ENCODE measurements at places on chromosomes 2 and 18. TPM values are rescaled to one million over a fixed set of nuclear protein-coding genes. Genes with fewer than 3 reads are reported as not detected.

- no peak overlapping the region for H3K4me3 ChIP-seq
- H3K27me3 ChIP-seq, result no peaks in the 10 kb centered on the region
- no peaks in the 10 kb centered on the region for H3K36me3 ChIP-seq
Measured at GRCh38 chr18:59547581-59548182, 149.5 kb downstream of the CCBE1 start.

The ANKRD29 gene
- total RNA-seq, result 51.9 TPM

The GPR148 gene
- not detected for total RNA-seq

The DYSF gene
- total RNA-seq, result 71.4 TPM

The SLC4A3 gene
- 5.7 TPM for total RNA-seq

DNA sequence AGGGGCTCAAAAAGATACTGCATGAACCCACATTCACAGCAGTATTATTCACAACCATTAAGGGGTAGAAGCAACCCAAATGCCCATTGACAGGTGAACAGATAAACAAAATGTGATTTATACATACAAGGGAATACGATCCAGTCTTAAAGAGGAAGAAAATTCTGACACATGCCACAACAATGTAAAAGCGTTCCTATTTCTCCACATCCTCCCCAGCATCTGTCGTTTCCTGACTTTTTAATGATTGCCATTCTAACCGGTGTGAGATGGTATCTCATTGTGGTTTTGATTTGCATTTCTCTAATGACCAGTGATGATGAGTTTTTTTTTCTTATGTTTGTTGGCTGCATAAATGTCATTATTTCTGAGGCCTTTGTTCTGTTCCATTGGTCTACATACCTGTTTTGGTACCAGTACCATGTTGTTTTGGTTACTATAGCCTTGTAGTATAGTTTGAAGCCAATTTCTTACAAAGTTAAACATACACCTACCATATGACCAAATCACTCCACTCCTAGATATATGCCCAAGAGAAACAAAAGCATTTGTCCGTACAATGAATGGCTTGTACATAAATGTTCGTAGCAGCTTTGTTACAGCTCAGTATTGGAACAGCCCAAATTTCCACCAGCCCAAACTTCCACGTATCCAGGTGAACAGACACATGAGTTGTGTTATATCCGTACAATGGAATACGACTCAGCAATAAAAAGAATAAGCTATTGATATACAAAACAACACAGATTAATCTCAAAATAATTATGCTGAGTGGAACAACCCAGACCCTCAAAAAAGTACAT, 85.1 kb downstream of the TMEM131 start:
- H3K27ac ChIP-seq, result no peak overlapping the region
- no peak for DNase-seq
- H3K27me3 ChIP-seq, result no peaks in the 10 kb centered on the region
- H3K36me3 ChIP-seq, result peaks cover 9% of the 10 kb centered on the region

DNA sequence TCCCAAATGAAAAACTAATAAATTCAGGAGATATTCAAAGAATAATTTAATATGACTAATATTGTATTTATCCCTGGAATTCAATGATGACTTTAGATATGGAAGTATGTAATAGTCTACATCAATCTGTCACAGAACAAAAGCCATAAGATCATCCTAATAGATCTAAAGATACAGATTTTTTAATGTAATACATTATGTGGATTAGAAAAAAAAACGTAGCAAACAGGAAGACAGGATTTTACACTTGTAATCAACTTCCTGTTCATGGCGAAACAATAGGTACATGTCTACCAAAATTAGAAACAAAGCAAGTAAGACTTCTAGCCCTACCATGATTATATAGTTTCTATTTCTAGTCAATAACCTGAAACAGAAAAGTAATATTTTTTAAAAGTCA, 192.2 kb downstream of the TTC32 start:
- H3K27me3 ChIP-seq, result no peaks in the 10 kb centered on the region
- H3K4me3 ChIP-seq, result no peak overlapping the region
- no peaks in the 10 kb centered on the region for H3K36me3 ChIP-seq
- H3K4me1 ChIP-seq, result peaks cover 4% of the 10 kb centered on the region
- DNase-seq, result no peak

- H3K4me1 ChIP-seq, result no peaks in the 10 kb centered on the region
- H3K36me3 ChIP-seq, result no peaks in the 10 kb centered on the region
- DNase-seq, result peak; percentile 88
Measured at GRCh38 chr18:3066341-3067110, 53.6 kb upstream of the LPIN2 start.

The C2orf66 gene
- 0.15 TPM for total RNA-seq

The CD207 gene
- 0.73 TPM for total RNA-seq

DNA sequence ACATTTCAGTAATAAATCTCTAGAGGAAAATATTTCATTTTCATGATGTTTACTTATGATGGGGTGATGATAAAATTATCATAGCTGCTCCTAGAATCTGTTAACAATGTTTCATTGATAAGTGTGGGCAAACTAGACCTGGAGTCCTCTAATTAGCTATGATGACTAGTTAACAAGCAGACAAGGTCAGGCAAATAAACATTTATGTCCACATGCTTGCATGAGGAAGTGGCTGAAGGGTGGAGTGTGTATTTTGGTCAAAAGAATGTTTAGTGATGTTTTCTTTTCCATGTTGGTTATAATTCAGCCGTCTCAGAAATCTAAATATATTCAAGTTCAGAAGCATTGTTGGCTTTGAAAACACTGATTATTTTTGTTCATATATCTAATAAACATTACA, 99.9 kb upstream of the FN1 start:
- no peaks in the 10 kb centered on the region for H3K36me3 ChIP-seq
- H3K4me1 ChIP-seq, result peaks cover 3% of the 10 kb centered on the region
- DNase-seq, result no peak
- H3K27ac ChIP-seq, result no peak overlapping the region

DNA sequence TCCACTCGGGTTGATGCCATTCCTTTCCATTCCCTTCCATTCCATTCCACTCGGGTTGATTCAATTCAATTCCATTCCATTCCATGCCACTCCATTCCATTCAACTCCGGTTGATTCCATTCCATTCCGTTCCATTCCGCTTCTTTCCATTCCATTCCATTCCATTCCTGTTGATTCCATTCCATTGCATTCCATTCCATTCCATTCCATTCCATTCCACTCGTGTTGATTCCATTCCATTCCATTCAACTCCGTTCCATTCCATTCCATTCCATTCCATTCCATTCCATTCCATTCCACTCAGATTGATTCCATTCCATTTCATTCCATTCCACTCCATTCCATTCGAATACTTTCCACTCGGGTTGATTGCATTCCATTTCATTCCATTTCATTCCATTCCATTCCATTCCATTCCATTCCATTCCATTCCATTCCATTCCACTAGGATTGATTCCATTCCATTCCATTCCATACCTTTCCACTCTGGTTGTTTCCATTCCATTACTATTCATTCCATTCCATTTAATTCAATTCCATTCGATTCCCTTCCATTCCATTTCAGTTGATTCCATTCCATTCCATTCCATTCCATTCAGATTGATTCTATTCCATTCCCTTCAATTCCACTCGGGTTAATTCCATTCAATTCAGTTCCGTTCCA, 1141.8 kb downstream of the RPIA start:
- no peak overlapping the region for H3K4me3 ChIP-seq
- no peak overlapping the region for H3K27ac ChIP-seq
- H3K27me3 ChIP-seq, result no peaks in the 10 kb centered on the region
- no peak for DNase-seq

The ICOS gene
- 0.71 TPM for total RNA-seq

DNA sequence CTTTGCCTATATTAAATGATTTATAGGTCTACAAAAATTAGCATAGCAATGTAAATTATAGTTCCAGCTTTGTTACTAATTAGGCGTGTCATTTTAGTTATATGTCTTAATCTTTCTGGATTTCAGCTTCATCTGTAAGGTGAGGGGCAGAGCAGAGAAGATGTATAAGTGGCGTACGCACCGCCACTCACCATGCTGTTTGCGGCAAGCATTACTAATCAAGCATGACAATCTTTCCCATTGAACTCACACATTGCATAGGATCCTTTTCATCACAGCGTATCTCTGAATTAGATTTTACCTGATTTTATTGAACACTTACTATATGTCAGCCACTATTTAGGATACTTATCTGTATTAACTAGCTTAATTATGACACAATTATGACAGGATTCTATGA, 183.6 kb upstream of the DLGAP1 start:
- DNase-seq, result no peak
- H3K27me3 ChIP-seq, result no peaks in the 10 kb centered on the region
- H3K27ac ChIP-seq, result no peak overlapping the region
- no peak overlapping the region for H3K4me3 ChIP-seq
- no peaks in the 10 kb centered on the region for H3K4me1 ChIP-seq

DNA sequence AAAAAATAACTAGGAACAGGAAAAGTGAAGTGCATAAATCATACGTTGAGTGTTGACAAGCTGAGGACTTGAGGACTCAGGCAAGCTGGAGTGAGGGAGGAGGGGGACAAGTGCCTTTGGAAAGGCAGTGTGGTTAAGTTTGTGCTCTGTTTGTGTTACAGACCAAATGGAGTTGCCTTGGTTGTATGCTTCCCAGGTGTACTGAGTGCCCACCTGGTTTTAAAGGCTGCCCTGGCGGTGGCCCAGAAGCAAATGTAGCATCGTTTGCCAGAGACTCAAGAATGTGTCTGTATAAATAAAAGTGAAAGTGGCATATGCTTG, 240.9 kb downstream of the PRKCE start:
- H3K36me3 ChIP-seq, result no peaks in the 10 kb centered on the region
- no peak overlapping the region for H3K4me3 ChIP-seq
- peak overlapping the region; percentile 95 for H3K27ac ChIP-seq
- H3K27me3 ChIP-seq, result no peaks in the 10 kb centered on the region
- peaks cover 49% of the 10 kb centered on the region for H3K4me1 ChIP-seq

- no peaks in the 10 kb centered on the region for H3K27me3 ChIP-seq
- no peak overlapping the region for H3K27ac ChIP-seq
- DNase-seq, result no peak
- no peaks in the 10 kb centered on the region for H3K36me3 ChIP-seq
- H3K4me3 ChIP-seq, result no peak overlapping the region
Measured at GRCh38 chr18:3525870-3526420, 76.0 kb downstream of the TGIF1 start.

DNA sequence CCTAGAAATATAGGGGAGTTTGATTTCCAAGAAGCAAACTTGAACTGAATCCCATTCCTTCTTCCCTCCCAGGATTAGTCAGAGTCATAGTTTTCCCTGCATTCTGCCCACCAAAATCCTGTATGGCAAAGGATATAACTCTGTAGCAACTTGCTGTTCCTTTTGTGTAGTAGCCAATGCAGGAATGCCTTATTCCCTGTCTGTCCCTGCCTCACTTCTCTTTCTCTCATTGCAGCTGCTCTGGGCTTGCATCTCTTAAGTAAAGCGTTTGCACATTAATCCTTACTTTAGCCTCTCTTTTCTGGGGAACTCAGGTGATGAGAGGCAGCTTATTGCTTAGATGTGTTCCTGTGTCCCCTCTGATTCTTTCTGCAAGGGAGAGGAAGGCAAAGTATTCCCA, 333.1 kb upstream of the VWC2L start:
- no peak for DNase-seq
- H3K27me3 ChIP-seq, result no peaks in the 10 kb centered on the region
- H3K36me3 ChIP-seq, result no peaks in the 10 kb centered on the region
- no peaks in the 10 kb centered on the region for H3K4me1 ChIP-seq
- H3K4me3 ChIP-seq, result no peak overlapping the region

- H3K4me1 ChIP-seq, result no peaks in the 10 kb centered on the region
- H3K27me3 ChIP-seq, result no peaks in the 10 kb centered on the region
- no peak for DNase-seq
- no peak overlapping the region for H3K4me3 ChIP-seq
- no peak overlapping the region for H3K27ac ChIP-seq
- H3K36me3 ChIP-seq, result no peaks in the 10 kb centered on the region
Measured at GRCh38 chr2:232245111-232245510, 133.4 kb upstream of the ALPP start.
